Tibial nerve (tissue), 4 donors: ENCODE measurements at places on chromosomes 1 and 21.

GRCh38 chr1:8706995-8707396, 110.4 kb downstream of the RERE start:
- no peak for DNase-seq

- DNase-seq, result no peak
Measured at GRCh38 chr1:186286615-186287315, 88.3 kb downstream of the TPR start.

GRCh38 chr1:51749151-51749550, 129.4 kb downstream of the NRDC start:
- DNase-seq, result no peak

DNA sequence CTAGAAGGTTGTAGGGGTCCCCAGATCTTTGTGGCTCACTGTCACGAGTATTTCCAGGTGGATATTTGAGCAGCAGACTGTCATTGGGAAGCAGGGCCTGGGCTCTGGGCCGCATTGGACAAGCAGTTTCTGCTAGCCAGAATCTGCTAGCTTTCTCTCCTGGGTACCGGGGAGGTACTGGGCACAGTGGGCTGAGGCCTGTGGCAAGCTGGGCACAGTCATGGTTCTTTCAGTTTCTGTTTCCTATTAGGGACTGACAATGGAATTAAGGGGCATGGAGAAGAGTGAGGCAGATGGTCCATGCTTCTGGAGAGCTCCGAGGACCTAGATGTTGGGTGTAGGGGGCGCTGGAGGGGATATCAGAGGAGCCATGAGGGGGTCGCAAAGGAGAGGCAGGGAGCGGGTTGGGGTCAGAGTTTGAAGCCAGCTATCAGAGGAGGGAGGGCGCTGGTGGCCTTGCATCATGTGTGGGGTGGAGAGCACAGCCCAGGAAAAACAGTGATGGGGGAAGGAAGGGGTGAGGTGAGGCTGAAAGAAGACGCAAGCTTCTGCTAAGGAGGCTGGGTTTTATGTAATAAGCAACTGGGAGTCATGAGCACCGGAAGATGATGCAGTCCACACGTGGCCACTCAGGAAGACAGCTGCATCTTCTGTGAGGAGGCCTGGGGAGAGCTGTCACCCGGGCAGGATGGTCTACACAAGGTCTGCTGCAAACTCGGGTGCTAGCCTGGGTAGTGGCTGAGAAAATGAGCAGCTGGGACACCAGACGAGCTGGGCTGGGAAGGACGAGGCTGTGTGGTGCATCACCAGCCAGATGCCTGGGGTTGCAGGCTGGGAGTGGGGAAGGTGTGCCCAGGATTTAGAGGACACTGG, 72.7 kb downstream of the IER5 start:
- no peak for DNase-seq

DNA sequence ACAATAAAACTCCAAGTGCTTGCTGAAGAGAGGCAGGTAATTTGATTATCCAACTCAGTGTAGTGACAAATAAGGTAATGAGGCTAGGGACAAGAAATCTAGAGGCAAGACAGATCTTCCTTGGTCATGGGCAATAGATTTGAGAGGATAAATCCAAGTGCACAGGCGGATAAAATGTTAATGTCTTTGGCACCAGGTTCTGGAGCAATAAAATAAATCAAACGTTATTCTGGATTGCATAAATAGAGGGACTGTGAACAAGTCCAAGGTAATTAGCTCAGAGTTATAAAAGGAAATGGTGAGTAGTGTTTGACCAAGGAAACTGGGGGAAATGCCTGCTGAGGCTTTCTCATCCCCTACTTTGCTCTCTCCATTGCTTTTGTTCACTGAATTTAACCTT, 329.3 kb upstream of the PROX1 start:
- DNase-seq, result no peak

GRCh38 chr1:11564237-11564636, 85.3 kb downstream of the DISP3 start:
- DNase-seq, result no peak

- no peak for DNase-seq
Measured at GRCh38 chr1:204520834-204521709, 4.9 kb downstream of the MDM4 start.

DNA sequence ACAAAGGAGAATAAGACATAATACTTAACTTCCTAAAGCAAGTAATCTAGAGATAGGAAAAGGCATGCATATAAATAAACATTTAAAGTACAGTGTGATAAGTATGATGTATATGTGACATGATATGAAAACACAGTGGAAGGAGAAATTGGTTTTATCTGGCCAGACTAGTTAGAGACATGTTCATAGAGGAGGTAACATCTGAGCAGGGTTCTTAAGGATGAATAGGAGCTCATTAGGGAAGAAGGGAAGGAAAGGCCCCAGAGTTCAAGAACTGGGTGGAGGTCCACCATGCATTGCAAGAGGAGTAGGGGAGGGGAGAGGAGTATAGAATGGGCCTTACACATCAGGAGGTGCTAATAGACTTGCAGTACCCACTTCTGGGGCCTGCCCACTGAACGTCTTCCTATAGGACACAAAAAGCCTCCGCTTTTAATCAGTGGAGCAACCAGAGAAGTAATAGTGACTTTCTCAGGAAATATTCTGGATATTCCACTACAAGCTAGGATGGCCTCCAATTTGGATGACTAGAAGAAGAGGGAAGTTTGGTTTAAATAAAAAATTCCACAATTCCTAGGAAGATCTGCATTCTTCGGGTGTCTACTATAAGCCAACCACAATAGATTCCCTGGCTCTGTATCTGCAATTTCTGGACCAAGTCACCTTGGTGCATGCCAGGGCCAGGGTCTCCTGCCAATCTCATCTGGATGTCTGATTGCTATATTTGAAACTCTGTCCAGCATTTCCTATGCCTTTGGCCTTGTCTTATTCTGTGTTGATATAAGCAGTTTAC, 41.9 kb downstream of the NGF start:
- no peak for DNase-seq

DNA sequence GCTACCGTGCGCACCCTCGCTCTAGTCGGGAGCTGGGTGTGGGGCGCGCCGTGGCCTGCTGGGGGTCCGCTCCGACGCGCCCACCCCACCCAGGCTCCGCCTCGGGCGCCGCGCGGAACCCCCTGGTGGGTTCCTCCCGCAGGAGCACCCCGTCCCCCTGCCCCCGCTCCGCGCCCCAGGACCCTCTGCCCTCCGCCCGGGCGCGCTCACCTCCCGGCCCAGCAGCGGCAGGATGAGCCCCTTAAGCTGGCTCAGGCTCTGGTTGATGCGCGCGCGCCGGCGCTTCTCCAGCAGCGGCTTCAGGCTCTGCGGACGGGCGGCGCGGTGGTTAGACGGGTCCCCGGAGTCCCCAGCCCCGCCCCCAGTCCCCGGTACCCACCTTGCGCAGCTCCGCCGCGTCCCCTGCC, 319 bp downstream of the HES2 start:
- no peak for DNase-seq

DNA sequence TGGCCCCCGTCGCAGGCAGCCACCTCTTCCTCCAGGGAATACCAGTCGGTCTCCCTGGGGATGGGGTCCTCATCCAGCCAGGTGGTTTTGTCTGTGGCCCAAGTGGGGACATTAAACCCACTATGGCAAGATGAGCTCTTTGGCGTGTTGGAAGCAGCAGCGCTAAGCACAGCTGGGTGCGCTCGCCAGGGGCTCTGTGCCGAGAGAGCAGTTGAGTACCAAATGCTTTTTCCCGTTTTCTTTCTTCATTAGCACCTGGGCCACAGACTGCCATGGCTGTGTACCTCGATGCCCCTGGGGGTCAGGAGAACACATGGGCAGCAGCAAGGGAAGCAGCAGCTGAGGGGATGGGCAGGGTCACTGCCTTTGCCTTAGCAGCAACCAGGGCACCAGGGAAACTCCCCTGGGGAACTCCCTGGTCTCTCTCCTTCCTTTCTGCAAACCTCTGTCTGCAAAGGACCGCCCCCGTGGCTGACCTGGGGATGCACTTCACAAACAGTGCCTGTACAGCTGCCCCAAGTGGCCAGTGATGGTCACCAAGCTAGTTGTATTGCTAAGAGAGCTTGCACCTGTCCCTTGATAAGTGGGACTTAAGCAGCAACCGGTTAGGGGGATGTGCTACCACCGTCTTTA, 31.1 kb downstream of the EDARADD start:
- no peak for DNase-seq

DNA sequence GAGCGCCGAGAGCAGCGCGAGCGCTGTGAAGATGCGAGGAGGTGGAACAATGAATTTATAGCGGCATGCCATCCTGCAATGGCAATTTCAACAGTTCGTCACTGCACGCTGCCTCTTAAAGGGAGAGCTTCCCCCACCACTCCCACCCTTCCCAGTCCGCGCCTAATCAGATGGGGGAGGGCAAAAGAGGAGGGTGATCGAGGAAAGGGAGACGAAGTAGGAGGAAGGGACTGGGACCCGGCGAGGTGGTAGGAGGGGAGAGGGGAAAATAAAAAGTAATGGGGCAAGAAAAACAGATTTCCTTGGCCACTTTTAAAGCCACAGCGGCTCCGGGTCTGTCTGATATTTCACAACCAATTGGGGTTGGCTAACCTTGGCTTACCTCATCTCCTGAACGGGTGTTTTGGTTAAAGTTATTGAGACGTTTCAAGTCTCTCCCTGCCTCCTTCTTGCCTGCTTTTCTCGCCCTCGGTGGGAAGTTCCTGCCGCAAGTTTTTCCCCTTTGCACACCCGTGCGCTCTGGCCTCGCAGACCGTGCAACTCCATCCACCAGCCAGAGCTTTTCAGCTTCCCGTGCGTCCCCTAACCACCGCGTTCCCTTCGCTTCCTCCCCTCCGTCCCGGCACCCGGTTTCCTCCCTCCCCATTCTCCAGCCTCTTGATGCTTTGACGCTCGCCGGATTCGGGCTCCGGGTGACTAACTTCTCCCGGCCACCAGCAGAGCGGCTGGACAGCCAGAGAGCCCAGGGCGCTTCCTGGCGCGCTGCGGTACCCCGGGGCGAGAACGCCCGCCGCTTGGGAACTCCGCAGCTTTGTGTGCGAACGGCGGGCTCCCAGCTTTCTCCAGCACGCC, at the start of gene ADAMTS5:
TSS of gene ADAMTS5 (minus strand) at position 27 of the 852 bp plus-strand sequence. CDS start 697 bp downstream, outside the sequence.
- DNase-seq, result peak; percentile 39

DNA sequence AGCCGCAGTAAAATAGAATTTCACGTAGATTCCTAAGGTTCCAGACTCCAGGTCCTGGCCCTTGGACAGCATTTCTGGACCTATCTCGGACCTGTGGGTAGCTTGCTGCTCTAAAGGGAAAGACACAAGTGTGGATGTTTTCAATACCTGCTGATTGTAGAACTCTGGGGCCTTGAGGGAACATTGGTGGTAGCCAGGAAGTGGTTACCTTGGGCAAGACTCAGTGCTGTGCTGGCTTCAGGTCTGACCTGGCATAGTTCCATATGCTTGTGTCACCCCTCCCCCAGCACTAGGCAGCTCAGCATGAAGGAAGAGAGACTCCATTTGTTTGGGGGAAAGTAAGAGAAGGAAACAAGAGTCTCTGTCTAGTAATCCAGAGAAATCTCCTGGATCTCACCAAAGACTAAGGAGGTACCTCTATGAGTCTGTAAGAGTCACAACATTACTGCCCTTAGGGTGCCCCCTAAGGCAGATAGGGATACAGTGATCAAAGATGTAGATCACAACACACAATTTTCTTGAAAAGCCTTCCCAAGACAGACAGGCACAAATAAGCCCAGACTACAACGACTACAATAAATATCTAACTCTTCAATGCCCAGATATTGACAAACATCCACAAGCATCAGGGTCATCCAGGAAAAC, 398.8 kb downstream of the TGFB2 start:
- DNase-seq, result no peak

GRCh38 chr1:10516925-10517676, 42.4 kb downstream of the PEX14 start:
- no peak for DNase-seq

GRCh38 chr1:37073152-37073853, 39.0 kb upstream of the GRIK3 start:
- DNase-seq, result no peak

DNA sequence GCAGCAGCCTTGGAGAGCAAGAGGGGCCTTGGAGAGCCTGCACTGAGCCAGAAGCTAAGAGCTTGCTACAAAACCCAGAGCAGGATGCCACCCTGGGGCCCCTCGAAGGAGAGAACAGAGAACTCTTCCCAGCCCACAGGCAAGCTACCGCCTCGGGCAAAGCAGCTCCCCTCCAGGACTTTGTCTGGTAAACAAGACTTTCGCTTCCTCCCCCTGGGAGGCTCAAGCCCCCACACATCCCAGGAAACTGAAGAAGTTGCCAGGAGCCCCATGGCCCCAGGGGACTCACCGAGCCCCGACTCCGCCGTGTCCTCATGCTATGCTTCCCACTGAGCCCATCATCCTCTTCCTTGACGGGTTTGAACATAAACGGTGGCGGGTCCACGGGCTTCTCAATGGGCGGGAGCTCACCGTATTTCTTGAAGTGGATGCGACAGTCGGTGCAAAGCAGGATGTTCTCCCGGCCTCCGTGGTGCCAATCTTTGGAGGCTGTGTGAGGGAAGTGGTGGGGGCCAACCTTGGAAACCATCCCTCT, 45.9 kb downstream of the SLC45A1 start:
- no peak for DNase-seq

DNA sequence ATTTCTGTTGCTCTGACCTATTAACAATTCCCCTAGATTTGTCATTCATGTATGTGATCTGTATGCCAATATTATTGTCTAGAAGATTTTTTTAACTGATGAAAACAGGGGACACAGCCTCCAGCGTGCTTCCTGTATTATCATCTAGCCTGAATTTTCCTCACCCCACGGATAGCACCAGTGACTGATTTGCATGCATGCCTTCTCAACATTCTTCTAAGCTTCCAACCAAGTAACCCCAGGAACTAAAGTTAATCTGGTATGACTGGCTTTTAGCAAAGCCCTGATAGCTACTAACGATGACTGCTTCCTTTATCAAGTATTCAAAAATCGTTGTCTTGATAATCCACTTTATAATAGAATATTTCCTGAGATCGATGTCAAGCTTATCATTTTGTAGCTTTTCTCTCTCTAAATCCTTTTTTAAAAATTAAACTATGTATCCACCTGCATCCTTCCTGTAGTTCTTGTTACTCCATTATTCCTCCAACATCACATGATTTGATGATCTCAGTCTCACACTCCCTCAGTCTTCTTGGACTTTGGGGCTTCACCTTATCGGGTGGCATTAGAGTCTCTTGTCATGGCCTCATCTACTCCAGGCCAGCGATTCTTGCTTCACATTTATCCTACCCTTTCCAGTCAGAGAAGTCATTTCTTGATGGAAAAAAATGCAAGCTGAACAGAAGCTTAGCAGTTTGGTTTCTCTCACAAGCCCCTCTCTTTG, 19.0 kb downstream of the BCAR3 start:
- DNase-seq, result no peak

DNA sequence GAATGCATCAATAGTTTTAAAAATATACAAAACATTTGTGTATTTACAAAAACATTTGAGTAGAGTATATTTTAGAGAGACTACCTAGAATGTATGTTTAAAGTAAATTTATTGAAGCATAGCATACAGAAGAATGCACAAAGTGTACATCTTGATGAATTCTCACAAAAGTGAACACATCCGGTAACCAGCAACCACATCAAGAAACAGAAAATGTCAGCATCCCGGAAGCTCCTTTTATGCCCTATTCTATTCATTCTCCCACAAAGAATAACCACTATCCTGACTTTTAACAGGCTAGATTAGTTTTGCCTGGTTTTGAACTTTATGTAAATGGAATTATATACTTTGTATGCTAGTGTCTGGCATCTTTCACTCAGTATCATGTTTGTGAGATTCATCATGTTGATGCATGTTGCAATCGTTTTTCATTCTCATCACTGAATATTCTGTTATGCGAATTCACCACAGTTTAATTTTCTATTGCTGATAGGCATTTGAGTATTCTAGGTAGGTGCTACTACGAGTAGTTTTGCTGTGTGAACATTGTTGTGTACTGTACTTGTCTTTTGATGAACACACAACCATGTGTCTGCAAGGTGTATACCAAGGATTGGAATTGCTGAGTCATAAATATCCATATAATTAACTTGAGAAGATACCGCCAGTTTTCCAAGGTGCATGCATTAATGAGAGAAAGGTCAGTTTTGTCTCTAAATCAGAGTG, 75.4 kb downstream of the CACHD1 start:
- DNase-seq, result no peak
